Fibroblast of skin of right quadriceps (primary cell): ENCODE measurements at places on chromosomes 7 and 10.
A peak's percentile ranks its signal among the peaks of the same experiment; 100 is the strongest.

GRCh38 chr7:134678115-134678514, 31.5 kb downstream of the BPGM start:
- DNase-seq: no peak

DNA sequence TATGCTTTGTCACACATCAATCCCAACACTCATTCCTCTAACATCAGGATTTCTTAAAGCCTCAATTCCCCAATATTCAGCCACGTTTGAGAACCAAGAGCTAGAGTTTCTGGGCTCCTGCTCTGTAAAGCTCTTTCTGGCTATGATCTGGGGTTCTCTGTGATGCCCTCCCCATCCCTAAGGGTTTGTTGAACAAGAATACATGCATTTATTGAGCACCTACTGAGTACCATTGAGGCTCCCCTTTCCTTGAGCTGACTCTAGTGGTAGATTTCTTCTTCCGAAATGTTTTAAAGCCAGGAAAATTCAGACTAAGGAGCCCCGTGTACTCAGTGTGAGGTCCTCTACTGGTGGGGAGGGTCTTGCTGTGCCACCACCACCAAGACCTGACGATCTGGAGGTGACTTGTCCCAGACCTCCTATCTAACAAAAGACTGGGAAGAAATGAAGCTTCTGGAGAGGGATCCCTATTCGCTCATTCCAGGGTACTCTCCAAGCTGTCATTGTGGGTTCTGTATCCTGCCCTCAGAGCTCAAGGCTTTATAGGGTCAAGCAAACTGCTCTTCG, 23.1 kb upstream of the SRGN start:
- DNase-seq: no peak

GRCh38 chr10:97017474-97017903, 168.3 kb downstream of the SLIT1 start:
- no peak for DNase-seq

GRCh38 chr10:132407846-132408278, 10.9 kb downstream of the PWWP2B start:
- no peak for DNase-seq

GRCh38 chr10:110430340-110431273, 67.1 kb upstream of the DUSP5 start:
- no peak for DNase-seq

GRCh38 chr10:81680359-81680758, 194.6 kb upstream of the NRG3 start:
- DNase-seq: no peak

- DNase-seq: no peak
These were observed 2.2 kb upstream of the TMEM168 start for GRCh38 chr7:112792441-112792840.

DNA sequence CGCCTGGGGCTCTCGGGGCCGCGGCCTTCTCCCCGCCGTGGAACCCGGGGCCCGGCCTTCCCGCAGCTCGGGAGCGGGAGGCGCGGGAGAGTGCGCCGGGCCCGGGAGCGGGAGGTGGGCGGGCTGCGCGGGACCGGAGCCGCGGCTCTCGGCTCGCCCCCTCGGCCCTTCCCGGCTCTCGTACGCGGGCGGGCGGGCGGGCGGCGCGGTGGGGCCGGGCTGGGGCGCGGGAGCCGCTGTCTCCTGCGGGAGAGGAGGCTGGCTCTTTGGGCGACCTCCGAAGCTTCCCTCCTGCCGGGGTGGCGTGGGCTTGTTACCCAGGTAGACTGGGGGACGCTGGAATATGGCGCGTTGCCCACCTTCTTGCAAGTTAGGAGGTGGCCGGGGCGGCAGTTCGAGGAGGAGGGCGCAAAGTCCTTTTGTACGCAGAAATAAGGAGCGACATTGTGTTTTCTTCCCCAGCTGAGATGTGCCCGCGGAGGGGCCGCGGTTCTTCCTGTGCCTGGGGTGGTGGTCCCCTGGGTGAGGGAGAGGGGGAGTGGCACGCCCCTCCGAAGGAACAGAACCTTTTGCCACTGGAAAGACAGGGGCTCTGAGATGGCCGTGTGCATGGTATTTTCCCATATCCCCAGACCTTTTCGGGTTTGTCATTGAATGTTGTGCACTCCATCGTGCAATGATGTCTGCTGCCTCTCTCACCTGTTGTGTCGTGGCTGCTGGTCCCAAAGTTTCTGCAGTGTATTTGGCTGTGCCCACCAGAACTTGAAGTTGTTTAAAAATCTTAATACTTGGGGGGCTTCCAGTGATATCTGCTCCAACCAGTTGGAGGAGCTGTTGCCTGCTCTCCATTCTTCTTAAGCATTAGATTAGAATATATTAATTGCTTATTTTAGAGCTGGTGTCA, 844 bp downstream of the NRF1 start:
- DNase-seq: peak; percentile 31

DNA sequence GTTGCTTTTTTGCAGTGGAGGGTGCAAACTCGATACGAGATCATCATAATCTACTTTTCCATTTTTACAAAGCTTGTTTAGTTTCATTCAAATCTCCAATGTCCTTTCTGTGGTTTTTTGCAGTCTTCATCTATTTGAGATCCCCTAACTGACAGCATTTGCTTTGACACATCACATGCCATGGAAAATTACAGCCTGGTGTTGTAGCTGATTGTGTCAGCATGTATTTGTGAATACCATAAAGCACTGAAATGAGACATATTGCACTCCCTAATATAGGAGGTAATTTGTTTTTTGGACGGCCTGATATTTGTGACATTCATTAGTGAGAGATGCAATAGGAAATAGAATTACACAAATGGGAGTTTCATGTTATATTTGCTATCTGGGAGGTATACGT, 620.8 kb downstream of the KCNMA1 start:
- DNase-seq: no peak
